ENCODE measurements at places on chromosomes 4 and X. TPM values are rescaled to one million over a fixed set of nuclear protein-coding genes. Genes with fewer than 3 reads are reported as not detected.

Gene CD38
- total RNA-seq: 1.1 TPM

Gene SPANXD
- not detected for total RNA-seq

Gene TRIM2
- total RNA-seq: 45.4 TPM

Gene CDS1
- total RNA-seq: 34.1 TPM

Gene ERAS
- total RNA-seq: not detected

Gene HMX1
- total RNA-seq: 0.84 TPM

Gene DCAF8L1
- total RNA-seq: not detected

Gene NAP1L2
- 5.3 TPM for total RNA-seq

Gene SH3RF1
- total RNA-seq: 11.0 TPM

Gene SHROOM3
- total RNA-seq: 37.7 TPM

Gene SLC9B2
- total RNA-seq: 2.7 TPM

Gene SSX5
- total RNA-seq: not detected

Gene RAB40A
- total RNA-seq: 0.53 TPM

Gene ARHGAP6
- 9.1 TPM for total RNA-seq

Measured in lower leg skin (tissue), 4 donors.